ENCODE measurements at places on chromosomes 7 and 10.

- DNase-seq = no peak
These were observed 252.6 kb upstream of the INHBA start for GRCh38 chr7:41955451-41955850.

GRCh38 chr10:62959553-62959952 lies 143.4 kb upstream of the EGR2 start:
- no peak for DNase-seq

- DNase-seq = no peak
These were observed 71.9 kb upstream of the TOMM7 start for GRCh38 chr7:22894546-22894945.

DNA sequence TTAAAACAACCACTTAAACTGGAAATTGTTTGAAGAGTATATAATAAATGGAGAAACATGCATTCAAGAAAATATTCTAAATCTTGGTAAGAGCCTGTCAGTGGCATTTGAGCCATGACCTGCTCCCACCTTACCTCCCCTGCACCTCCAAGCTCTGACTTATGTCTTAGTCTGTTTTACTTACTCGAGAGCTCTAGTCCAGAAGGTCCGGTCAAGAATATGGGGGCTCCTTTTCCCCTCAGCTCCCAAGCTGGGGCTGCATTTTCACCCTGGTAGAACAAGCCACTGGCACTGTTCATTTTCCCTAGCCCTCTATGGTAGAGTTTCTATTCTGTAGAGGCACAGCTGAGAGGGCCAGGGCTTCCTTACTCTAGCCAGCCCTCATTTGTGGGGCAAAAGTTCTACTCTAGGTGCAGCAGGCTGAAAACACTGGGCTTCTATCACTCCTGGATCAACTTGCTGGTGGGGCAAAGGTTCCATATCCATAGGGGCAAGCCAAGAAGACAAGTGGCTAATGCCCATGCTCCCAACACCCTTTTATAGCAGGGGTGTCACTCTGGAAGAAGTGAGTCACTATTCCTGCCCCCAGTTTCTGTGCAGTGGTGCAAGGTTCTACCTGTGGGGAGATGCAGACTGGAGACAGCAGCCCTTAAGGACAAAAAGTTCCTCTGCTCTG lies 40.6 kb downstream of the ZNF438 start:
- no peak for DNase-seq

GRCh38 chr10:1625079-1625478 lies 112.2 kb downstream of the ADARB2 start:
- no peak for DNase-seq

GRCh38 chr10:69151984-69152383 lies 28.0 kb downstream of the VPS26A start:
- peak; percentile 34 for DNase-seq

DNA sequence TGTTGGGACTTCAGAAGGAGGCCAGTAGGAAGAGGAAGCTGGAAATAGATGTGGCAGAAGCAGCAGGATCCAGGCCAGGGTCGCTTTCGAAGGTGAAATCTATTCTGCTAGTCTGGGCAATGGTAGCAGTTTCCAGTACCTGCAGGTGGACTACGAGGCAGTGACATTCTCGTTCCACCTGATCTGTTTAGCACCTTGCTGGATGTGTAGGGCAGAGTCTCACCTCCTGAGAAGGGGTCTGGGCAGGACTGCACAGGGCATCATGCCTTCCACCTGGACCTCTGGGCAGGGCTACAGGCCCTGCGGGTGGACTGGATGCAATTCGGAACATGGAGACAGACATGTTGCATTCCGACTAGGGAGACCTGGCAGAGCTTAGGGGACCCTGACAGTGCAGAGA lies 254.8 kb upstream of the ZNF32 start:
- DNase-seq = no peak

GRCh38 chr10:35641676-35642034 lies 441 bp downstream of the FZD8 start:
- no peak for DNase-seq

DNA sequence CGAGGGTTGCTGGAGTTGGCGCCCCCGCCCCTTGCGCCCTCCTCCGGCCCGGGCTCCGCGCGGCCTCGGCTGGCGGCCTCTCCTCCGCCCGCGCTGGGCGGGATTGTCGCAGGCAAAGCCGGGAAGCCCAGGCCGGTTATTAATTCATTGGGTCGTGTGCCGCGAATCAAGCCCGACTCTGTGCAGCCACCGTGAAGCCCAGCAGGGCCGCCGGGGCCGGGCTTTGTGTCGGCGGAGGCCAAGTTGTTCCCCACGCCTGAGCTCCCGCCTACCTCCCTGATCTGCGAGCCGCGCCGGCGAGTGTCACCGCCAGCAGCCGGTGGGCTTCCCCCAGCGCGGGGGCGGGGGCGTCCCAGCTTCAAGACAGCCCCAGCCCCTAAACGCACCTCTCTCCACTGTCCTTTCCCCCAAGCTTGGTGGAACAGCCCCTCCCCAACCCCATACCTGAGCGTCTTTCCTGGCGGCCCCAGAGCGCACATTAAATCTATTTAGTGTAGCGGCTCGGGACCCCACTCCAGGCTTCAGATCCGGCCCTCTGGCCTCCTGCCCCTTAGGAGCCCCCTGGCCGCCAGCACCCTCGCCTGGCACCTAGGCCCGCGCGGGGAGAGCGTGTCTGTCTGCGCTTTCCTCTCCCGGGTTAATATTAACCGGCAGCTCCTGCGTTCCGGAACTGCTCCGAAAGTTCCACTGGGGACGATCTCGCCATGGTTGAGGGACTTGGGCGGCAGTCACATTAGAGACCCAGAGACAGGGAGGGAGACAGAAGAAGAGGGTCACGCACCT lies 3.5 kb downstream of the SHH start:
- DNase-seq = no peak

DNA sequence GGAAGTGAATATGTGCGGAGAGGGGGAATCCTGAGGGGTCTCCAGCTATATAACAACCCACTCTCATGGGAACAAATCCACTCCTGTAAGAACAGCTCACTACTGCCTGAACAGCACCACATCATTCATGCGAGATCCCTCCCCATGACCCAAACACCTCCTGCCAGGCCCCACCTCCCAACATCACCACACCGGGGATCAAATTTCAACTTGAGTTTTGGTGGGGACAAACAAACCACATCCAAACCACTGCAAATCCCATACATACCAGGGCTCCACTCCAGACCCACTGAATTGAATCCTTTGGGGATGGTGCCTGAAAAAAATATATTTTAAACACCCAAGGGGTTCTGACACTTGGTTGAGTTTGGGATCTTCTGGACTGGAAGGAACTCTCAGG lies 181.5 kb upstream of the PLXNA4 start:
- no peak for DNase-seq

DNA sequence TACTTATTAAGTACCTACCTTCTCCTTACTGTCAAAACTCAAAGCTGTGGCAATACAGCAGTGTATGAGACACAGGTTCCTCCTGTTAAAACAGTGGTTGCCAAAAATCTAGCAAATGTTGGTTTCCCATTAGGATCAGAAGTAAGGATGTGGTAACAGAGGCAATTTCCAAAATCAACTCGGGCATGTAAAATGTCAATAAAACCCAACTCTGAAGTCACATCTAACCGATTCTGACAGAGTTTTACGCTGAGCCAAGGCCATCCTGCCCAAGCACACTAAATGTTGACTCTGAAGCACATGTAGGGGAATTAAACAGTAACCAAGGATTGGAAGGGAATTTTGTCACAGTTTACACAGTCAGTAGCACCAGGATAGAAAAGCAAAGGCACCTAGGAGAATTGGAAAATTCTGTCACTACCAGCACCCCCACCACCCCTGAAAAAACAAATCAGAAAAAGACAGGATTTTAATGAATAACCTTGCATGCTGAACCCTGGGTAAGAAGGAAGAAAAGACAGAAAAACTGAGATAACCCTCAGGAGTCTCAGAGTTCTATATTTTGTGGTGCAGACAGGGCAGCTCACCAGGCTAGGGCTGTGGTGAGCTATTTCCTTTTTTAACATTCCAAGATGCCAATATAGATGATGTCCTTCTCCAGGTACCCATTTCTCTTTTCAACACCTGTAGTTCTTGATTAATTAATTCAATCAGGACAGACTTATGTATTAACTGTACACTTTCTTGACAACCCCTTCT lies 119.5 kb downstream of the DOCK4 start:
- DNase-seq = no peak

GRCh38 chr7:102005933-102006480 lies 188.6 kb downstream of the CUX1 start:
- DNase-seq = no peak

GRCh38 chr10:29600821-29601220 lies 34.0 kb downstream of the SVIL start:
- no peak for DNase-seq

- DNase-seq = no peak
These were observed 457.2 kb downstream of the ARL4A start for GRCh38 chr7:13144673-13145072.

- DNase-seq = no peak
These were observed 76.4 kb downstream of the GRK5 start for GRCh38 chr10:119283818-119284217.

GRCh38 chr7:132656846-132657776 lies 80.8 kb upstream of the PLXNA4 start:
- DNase-seq = peak; percentile 11

GRCh38 chr10:66440568-66440967 lies 485.3 kb upstream of the LRRTM3 start:
- no peak for DNase-seq

GRCh38 chr7:6650086-6650485 lies 13.0 kb downstream of the ZNF316 start:
- no peak for DNase-seq

DNA sequence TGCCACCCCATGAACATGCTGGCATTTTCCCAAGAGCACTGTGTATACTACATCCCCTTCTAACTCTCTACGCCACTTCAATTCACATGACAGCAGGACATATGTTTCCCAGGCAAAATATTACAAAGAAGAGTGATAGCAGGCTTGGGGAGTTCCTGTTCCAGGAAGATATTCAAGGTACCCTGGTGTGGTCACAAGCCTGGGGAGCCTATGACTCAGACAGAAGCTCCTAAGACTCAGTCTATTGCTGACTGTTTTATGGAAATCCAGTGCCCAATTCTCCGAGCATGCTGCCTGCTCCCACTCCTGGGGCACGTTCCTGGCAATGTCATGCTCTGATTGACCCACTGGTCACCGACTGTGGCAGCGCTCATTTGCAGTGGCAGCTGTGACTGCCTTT lies 23.5 kb upstream of the ABLIM1 start:
- no peak for DNase-seq

DNA sequence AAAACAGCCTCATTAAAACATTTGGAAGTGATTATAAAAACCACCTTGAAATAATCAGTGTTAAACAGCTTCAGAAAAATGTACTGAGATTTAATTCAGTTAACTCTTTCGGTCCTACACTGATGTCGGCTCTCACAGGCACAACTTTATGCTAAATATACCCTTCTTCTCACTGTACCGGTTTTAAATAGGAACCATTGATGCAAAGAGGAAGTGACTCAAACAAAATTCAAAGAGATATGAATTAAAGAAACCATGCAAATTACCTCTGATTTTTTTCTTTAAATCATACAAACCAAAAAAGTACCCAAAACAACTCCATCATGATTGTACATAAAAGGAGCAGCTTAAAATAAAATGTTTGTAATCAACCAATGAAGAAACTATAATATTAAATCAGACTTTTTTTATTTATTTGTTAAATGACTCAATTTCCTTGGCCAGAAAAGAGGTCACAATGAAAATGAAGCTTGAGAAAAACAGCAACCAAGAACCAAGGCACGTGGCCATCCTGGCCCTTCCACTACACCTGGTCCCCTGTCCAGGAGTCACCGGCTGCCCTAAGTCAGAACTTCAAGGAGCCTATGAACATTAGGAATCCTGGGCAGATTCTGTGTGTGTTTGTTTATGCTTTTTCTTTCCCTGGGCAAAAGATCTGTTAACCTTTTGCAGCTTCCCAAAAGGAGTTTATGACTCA lies 73.0 kb upstream of the CABCOCO1 start:
- no peak for DNase-seq

- peak; percentile 79 for DNase-seq
These were observed 43.0 kb downstream of the PODXL start for GRCh38 chr7:131513245-131514061.

- no peak for DNase-seq
These were observed 3.1 kb downstream of the KBTBD2 start for GRCh38 chr7:32888505-32888904.

DNA sequence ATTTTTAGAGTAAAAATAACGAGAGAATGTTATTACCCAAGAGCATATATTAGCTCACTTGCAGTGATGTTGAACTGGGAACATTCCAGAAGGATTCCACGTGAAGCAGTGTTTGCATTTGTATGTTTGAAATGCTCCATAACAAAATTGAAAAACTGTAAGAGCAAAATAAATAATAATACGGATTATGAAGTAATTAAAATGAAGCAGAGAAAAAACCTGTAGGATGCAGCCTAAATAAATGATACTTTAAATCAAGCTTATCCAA lies 203.3 kb downstream of the BAMBI start:
- DNase-seq = no peak

DNA sequence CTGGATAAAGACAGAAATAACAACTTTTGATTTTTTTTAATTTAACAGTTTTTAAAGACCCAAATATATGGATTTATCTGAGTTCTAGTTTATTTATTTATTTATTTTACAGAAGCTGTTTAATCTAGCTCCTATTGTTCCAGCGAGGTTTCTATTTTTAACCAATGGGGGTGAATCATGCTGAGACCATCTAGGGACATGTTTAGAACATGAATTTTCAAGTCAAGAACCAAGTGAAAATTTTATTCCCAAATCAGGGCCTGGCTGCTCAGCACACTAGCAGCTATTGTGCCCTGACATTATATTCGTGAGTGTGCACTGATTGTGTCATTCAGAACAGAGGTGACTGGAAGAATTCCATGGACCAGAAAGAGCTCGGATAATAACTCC lies 24.6 kb upstream of the MPP7 start:
- DNase-seq = no peak

GRCh38 chr10:80413271-80413996 lies 5.1 kb downstream of the PRXL2A start:
- DNase-seq = no peak

GRCh38 chr7:82194016-82194643 lies 249.4 kb downstream of the CACNA2D1 start:
- no peak for DNase-seq

- no peak for DNase-seq
These were observed 27.8 kb downstream of the UNC5B start for GRCh38 chr10:71239946-71240795.

GRCh38 chr7:68733219-68734153 lies 864.8 kb upstream of the AUTS2 start:
- no peak for DNase-seq

GRCh38 chr10:42476101-42476500 lies 162.3 kb downstream of the ZNF33B start:
- no peak for DNase-seq

DNA sequence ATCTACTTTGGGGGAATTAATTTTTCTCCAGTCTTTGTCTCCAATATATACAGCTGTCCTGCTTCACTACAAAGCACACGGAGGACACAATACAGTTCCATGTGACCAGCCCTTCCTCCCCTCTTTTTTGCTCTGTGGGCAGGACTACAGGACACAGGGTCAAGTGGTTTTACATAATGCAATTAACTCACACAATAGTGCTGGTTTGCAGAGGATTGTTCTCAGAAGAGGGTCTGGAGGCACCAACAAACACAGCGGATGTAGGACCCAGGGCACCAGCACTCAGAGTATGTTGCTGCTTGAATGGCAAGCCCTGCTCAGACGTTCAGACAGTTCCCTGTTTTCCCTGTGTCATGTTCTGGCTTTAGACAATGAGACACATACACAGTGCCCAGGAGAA lies 52.0 kb upstream of the NPTX2 start:
- no peak for DNase-seq

All from activated CD4-positive, alpha-beta T cell treated with anti-CD3 and anti-CD28 coated beads, Interleukin-2, Interleukin-4, amounts not matched to agents 100 ng/mL and 50 ng/mL, durations not matched to agents 16 hours and 8 hours (primary cell).